IPS-NIHi11 (cell line): ENCODE measurements at places on chromosomes 6 and 20.

DNA sequence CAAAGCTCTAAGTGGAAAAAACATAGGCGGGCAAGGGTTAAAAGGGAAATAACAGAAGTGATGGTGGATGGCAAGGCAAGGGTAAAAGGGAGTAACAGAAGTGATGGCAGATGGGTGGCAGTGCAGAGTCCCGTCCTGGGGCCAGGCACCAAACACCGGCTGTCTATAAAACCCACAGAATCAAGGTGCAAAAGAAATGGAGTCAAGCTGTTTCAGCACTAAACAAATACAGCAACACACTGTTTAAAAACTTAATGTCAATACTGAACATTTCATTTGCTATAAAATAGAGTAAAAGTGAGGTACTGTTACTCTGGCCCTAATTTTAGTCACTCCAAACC, 87.6 kb downstream of the MAN1A1 start:
- DNase-seq, result no peak

DNA sequence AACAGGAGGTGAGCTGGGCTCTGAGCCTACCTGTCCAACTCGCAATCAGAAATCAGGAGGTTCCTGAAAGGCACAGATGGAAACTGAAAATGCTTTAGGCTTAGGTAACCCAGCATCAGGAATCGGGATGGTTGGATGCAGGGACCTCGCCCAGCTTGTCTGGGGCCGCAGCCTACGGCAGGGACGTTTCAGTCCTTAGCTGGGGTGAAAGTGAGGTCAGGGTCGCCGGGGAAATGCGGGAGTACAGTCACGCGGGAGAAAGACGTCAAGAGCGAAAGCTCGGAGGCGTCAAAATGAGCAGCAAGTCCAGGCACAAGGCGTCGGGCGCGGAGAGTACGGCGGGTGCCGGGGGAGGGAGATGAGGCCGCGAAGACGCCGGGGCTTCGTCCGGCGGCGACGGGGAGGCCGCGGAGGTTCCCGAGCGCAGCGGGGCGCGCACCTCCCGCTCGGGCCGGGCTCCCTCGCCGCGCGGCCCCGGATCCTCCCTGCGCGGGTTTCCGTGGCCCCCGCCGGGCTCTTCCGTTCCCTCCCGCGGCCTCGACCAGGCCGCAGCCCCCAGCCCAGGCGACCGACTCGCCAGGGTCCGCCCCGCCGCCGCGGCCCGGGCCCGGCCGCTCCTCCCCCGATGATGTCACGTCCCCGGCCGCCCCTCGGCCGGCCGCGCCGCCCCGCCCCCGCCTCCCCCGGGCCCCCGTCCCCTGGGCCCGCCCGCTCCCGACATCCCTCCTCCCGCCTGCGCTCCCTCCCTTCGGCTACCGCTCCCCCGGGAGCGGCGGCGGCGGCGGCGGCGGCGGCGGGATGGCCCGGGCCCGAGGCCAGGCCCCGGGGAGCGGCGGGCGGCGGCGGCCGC, at the start of gene EBF4:
Gene EBF4, plus strand, starts transcription at position 745 of the 850 bp plus-strand sequence. CDS start 866 bp downstream, outside the sequence.
- peak; percentile 95 for DNase-seq

- DNase-seq, result peak; percentile 70
Measured at GRCh38 chr6:168332020-168332419, 12.4 kb upstream of the DACT2 start.

GRCh38 chr6:69164564-69165229, 529.6 kb downstream of the ADGRB3 start:
- peak; percentile 37 for DNase-seq

- no peak for DNase-seq
Measured at GRCh38 chr6:70119218-70119835, 183.6 kb downstream of the COL9A1 start.

DNA sequence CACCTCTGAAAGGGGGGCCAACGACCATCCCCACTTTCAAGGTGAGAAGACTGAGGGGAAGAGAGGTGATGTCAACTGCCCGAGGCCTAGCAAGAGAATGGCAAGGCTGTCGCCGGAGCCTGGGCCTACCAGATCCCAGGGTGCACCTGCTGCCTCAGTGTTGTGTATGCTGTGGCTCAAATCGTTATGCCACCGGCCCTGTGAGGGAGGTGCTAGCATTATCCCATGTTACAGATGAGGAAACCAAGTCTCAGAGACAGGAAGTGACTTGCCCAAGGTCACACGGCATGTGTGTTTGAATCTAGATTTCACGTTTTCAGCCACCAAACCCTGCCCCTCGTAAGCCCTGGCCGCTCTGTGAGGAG, 152.5 kb downstream of the CEBPB start:
- no peak for DNase-seq

- peak; percentile 10 for DNase-seq
Measured at GRCh38 chr6:101626269-101626668, 232.8 kb downstream of the GRIK2 start.

DNA sequence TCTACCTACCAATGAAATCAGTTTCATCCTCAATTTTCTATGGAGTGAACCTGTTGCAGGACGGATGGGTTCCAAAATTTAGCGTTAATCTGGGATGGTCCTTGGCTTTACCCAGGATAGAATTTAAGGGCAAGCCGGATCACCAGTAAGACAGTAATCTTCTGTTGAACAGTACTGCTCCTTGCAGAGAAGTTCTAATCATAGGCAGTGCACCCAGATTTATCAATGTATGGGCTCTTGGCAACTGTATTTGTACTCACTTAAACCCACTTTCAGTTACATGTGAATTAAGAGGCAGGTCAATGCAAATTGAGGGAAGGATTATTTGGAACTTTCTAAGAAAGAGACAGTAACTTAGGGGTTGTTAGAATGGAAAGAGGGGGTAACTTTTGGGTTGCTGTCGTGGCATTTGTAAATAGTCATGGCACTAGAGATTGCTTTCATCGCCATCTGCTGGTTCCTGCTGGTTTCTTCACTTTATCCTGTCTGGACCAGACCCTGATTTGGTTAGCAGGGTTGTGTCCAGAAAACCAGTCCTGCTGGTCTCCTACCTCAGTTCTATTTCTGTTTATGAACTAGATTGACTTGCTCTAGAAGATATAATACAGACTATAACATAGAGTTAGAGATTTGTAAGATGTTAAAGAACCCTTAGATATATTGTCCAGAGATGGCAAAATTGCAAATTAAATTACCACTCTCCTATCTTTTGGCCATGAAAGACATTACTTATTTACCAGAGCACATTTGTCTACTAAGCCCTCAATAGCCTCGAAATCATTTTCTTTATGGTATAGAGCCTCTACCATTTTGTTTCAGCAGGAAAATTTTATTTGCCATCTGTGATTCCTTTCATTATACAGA, 646.3 kb downstream of the UTRN start:
- DNase-seq, result peak; percentile 37

DNA sequence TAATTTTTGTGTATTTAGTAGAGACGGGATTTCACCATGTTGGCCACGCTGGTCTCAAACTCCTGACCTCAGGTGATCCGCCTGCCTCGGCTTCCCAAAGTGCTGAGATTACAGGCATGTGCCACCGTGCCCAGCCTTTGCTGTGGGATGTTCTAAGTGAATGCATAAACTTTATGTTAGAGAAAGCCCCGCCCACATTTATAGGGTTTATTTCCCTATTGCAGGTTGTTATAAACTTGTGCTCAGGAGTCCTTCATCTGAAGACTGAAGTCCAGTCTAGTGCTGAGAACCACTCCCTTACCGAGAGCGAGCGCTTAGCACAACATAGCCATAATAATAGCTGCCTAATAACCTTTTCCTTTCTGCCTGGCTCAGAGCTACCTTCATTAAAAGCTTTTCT, 75.4 kb upstream of the ZNF217 start:
- DNase-seq, result no peak

GRCh38 chr6:108174371-108175175, 8.8 kb downstream of the NR2E1 start:
- peak; percentile 64 for DNase-seq

DNA sequence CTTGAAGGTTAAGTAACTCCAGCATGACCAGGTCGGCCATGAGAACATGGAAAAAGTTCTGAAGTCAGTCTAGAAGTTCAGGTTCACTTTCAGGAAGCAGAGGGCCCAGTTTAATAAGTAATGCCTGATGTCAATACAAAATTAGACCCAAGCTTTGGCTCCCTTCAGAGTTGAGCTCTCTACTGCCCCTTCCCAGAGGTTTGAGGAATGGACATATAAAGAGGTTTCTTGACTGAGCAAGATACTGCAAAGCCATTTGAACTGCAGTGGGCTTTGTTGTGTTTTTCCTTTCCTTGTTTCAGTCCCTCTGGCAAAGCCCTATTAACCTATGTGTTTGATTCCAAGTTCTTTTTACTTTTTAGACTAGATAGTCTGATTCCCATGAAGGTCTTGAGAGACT, 97.8 kb upstream of the PREP start:
- DNase-seq, result no peak

- peak; percentile 7 for DNase-seq
Measured at GRCh38 chr20:63084563-63084927, 77.8 kb upstream of the BHLHE23 start.

GRCh38 chr6:82989736-82990290, 75.8 kb downstream of the UBE3D start:
- DNase-seq, result no peak

DNA sequence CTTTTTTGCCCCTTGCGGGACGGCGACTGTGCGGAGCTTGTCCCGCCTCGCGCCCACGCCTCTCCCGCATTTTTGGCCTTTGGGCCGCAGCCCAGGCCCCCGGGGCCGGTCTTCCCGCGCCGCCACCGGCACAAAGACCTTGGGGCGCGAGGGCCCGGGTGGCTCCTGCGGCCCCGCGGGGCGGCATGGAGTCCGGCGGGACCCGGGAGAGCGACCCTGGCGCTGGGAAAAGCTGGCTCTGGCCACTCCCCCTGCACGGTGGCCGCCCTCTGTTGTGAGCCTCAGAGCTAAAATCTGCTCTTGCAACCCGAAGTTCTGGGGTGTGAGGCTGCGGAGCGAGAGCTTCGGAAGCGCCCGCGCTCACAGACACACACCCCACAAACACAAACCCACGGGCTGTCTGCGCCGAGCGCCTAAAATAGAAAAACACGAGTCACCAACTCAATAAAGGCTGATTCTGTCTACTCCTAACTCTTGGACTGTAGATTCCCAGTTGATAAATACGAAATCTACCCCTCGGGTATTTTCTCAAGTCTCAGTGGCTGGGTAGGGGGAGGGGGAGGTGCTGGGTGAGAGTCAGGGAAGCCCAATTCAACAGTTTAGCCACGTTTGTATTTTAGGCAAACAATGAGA, 496 bp upstream of the BEND3 start:
- peak; percentile 76 for DNase-seq

GRCh38 chr6:56017198-56017597, 141.8 kb upstream of the BMP5 start:
- DNase-seq, result no peak

GRCh38 chr6:135087803-135088202, 33.2 kb upstream of the HBS1L start:
- DNase-seq, result no peak
